ENCODE measurements at places on chromosomes 1 and 21.
A peak's percentile ranks its signal among the peaks of the same experiment; 100 is the strongest.

DNA sequence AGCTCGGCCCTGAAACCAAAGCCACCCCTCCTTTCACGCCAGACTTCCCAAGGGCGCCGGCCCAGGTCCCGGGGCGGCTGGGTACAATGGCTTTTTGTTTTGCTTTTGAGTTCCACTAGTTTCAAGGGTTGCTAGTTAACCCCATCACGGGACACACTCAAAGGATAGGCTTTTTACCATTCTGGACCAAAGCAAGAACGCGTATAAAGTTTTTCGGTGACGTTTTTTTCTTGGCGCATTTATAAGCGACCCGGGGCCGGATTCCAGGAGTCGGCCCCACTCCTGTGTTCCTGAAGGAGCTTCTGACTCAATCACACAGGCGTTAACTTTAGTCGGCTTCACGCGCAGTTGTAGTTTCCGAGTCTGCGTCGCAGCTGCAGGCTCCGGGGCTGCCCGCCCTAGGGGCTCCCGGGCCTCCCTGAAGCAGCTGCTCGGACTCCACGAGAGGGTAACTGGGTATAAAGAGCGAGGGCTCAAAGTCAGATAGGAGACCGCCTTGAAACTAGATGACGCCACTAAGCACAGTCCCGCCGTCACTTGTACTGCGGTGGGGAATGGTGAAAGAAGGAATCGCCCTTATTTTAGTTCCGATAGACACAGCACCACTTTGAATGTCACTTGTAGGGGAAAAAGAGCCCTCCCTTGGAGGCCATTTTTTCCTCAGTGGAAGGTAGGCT lies 707 bp upstream of the KLHL21 start:
- no peak for DNase-seq

DNA sequence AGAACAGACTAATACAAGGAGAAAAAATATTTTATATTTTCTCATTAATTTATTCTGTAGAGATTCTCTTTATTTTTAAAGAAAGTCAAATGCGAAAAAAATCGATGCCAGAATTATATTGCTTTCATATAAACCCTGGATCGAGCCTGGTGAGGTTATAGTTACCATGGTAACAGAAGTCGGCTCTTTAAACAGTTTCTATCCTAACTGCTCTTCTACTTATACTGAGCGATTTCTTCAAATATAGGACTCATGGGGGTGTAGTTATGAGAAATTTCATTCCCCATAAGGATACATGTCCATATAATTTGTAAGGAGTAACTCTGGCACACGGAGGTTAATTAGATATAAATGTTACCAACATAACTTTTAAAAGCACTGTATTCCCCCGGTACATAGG lies 973.5 kb upstream of the NCAM2 start:
- no peak for DNase-seq

GRCh38 chr1:77833521-77834100 lies 54.2 kb downstream of the MIGA1 start:
- no peak for DNase-seq

- DNase-seq: peak; percentile 6
These were observed 509 bp downstream of the PIK3R3 start for GRCh38 chr1:46131712-46132528.

GRCh38 chr1:178127482-178128191 lies 33.7 kb downstream of the RASAL2 start:
- no peak for DNase-seq

GRCh38 chr21:41868062-41868710 lies 11.0 kb downstream of the PRDM15 start:
- DNase-seq: no peak

DNA sequence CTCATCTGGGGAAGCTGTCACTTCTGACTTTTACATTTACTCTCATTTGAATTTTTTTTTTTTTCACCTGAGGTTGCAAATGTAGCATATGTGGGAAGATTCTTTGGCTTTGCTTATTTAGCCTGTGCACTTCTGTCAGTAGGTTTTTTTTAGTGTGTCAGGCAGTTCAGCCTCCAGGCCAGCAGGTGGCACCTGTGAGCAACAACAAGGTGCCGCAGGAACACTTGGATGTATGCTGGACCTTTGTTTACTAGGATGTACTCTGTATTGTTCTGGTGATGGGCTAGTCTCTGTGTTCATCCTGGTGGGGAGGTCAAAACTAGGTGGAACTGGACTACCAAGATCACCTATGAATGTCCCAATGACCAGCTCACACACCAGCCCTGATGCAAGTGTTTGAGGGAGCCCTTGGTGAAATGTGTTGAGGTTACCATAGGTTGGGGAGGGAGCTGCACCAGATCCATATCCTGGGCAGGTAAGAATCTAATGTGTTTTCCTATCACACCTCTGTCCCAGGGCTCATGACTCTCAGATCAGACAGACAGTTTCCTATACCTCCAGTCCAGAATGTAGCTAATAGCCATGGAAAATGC lies 618.2 kb downstream of the BRINP3 start:
- peak; percentile 6 for DNase-seq

- no peak for DNase-seq
These were observed 2.1 kb upstream of the RAB3GAP2 start for GRCh38 chr1:220274251-220274855.

DNA sequence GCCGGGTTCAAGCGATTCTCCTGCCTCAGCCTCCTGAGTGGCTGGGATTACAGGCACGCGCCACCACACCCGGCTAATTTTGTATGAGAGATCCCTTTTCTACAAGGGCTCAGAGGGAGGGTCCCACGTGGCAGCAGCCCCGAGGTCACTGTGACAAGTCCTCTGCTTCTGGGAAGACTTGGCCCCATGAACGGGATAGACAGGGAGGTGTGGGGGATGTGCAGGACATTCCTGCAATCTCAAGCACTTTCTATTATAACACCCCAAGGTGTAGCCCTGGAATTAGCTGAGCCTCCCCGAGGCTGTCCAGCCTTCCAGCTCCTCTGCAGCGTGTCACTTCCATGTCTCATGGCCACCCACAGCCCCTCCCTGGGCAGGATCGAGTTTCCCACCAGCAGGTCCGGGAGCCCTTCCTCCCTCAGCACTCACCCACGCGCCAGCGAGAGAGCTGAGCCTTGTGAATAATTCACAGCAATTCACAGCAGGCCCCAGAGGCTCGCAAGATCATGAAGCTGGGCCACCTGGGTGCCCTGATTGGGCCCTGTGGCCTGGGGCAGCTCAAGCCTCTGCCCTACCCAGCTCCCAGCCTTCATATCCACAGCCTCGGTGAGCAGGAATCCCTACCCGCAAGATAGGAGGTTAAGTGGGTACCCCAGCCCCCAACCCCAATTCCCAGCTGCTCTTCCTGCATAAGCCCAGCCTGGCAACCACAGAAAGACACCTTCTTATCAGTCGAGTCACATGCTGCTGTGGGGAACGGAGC lies 22.8 kb upstream of the RNU1-4 start:
- DNase-seq: no peak

DNA sequence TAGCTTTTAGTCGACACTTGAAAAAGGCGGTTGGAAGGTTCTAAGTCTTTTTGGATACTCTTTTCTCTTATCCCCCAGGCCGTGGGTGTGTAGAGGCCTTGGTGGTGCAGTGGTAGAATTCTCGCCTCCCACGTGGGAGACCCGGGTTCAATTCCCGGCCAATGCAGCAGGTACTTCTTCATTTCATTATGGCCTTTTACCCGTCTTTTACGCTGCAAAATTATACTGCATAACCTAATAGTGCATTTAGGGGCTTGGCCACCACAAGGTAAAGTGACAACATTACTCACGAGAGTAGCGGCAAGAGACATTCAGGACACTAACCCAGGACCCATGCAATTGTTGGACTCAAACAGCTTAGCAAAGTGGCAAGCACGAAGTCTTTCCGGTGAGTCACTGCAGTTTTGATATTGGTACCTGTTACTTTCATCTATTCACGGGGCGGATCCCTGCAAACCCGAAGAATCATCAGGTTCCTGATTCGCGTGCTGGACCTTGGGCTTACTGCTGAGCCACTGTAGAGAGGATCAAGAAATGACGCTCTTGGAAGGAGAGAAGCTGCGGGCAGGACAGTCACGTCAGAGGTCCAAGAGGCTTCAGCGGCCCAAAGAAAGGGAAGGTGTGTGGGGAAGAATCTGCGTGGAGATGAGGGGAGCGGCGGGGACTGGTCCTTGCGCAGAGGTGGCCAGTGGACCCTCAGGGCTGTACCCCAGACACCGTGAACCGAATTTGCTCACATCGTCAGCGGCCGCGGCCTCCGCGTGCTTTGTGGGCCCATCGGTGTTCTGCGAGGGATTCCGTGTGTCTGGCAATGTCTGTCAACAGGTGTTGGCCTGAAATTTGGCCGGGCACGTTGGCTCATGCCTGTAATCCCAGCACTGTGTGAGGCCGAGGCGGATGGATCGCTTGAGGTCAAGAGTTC lies 12.9 kb upstream of the RNU1-4 start:
- DNase-seq: peak; percentile 82

GRCh38 chr1:164767752-164768402 lies 208.9 kb downstream of the PBX1 start:
- no peak for DNase-seq

DNA sequence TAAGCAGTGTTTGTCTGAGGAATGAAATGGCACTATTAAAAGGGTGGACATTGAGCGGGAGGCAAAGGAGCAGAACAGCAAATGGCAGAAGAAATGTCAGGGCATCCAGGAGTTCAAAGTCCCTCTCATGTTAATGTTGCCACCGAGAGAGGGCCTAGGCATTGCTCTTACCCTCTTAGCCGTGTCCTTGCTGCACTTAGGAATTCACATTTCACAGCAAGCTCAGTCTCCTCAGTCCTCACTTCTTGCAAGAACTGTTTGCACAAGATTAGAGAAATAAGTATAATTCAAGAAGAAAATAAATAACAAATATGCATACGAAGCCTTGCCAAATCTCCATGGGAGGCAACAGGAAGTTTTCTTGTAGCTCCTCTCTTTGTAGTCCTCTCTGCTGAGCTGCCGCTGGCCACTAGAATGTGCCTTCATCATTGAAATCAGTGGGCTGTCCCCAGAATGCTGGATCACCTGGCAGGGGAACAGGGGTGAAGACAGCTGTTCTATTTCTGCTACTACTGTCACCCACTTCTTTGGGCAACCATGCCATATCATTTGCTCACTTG lies 205.8 kb downstream of the ZNF326 start:
- no peak for DNase-seq

DNA sequence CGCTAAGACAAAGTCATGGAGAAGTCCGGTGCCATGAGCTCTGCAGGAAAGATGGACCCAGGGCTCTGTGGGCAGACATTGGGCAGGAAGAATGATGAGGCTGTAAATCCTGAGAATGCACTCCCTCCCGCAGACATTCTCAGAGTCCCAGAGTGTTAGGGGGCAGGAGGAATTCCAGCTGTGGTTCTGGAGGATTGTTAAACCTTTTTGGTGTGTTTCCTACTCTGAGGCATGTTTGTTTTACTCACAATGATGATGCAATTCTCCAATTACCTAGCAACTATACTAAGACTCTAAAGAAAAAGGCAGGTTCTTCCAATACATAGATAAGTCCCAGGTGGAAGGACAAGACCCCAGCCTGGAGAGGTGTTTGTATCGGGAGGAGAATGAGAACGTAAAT lies 2.8 kb upstream of the CAPN9 start:
- DNase-seq: no peak

DNA sequence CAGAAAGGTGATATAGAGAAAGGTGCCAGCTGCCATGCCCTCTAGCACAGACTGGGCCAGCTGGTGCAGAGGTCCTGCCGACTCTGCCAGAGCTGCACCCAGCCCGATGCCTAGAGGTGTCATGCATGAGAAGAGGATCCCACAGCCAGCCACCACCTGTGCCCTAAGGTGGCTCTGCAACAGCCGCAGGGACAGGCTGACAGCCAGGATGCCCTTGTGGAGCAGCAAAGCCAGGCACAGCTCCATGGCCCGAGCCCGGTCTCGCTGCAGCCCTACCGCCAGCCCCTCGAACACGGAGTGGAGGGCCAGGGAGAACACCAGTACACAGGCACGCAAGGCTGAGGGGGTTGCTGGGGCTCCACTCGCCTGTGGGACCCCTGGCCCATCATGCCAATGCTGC lies 1.8 kb upstream of the CRTC2 start:
- no peak for DNase-seq

GRCh38 chr1:183218027-183218618 lies 32.1 kb downstream of the LAMC2 start:
- no peak for DNase-seq

DNA sequence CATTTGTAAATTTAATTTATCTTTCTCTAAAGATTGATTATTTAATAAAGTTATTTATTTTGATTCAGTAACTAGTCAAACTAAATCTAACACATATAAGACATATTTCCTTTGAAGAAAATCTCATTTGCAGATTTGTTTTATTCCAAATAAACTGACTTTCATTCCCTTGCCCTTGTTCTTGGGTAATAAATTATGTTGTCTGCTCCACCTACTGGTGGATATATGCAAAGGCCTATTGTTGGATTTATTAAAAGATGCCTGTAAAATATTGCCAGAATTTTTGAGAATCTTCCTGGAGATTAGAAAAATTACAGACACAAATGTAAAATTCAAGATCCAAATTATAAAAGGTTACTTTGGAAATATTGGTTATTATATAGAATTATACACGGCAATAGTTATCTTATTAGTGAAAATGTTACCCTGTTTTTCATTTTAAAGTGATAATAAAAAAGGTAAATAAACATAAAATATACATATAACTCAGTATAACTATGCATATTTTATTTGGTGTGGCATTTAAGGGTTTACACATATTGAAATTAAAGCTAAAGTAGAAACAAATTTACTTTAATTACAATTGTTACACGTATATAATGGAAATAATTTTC lies 116.1 kb downstream of the SPATA17 start:
- DNase-seq: no peak

DNA sequence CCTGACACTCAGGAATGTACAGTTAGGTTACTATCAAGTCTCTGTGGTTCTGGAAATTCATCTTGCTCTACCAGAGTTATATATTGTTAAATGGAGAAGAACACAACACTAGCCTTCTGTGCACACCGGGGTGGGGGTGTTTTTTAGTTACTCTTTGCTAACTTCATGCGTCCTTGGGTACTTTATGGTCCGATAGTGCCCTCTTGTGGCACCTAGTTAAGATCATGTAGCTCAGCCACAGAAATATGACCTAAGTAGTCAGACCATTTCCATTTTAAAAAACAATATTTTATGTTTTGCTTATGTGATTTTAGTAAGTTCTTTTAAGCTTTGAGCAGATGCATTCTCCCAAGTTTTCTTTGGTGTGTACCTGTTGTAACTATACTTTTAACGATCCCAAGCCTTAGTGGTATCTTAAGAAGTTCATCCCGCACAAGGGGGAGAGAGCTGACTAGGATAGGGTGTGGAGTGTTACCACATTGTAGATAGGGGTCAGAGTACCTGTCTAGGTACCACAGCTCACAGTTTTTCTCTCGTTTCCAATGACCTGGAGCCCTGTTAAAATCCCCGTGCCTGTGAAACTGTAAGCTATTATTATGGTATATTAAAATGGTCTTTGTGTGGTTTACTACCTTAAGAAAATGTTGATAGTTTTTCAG lies 20.6 kb upstream of the SH3D21 start:
- peak; percentile 33 for DNase-seq

Measured in stimulated activated CD4-positive, alpha-beta T cell treated with anti-CD3 and anti-CD28 coated beads, Interleukin-4, amount 100 ng/mL, for 48 hours (primary cell).